MV-4-11 (cell line): ENCODE measurements at places on chromosomes 12 and 14.

- no peak for DNase-seq
Measured at GRCh38 chr12:704516-705242, 41.4 kb upstream of the NINJ2 start.

- DNase-seq: no peak
Measured at GRCh38 chr12:89225401-89225800, 126.9 kb downstream of the DUSP6 start.

DNA sequence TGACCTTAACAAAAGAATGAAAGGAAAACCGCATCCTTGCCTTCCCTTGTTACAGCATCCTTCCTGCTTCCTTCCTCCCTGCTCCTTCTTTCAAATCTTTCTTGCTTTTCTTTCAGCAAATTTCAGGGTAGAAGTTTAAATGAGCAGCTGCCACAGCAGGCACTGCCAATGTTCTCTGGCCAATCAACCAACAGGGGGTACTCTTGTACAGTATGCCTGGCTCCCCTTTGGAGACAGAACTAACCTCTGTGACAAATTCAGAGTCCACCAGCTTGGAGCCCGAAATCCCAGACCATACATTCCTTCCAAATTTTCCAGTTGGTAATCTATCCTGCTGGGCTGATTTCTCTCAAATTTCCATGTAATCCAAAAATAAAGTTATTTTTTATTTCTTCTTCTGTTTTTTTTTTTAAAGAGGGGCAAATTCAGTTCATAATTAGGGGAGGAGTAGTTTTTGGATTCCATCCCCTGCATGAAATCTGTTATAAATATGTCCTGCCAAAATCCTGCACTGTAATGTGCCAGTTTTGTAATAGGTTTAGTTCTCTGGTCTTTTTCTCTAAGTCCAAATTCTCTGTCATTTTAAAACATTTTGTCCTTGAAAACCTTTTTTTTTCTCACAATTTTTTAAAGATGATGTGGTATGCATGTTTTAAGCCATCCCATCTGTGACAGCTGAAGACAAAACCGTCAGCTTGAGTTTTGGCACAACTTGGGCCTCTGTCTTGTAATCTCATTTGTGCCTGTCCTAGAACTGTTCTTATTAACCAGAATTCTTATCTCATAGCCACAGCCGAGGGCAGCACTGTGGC lies 610.0 kb upstream of the LMO3 start:
- peak; percentile 43 for DNase-seq

GRCh38 chr14:50362764-50363713 lies 33.6 kb downstream of the CDKL1 start:
- DNase-seq: peak; percentile 55

DNA sequence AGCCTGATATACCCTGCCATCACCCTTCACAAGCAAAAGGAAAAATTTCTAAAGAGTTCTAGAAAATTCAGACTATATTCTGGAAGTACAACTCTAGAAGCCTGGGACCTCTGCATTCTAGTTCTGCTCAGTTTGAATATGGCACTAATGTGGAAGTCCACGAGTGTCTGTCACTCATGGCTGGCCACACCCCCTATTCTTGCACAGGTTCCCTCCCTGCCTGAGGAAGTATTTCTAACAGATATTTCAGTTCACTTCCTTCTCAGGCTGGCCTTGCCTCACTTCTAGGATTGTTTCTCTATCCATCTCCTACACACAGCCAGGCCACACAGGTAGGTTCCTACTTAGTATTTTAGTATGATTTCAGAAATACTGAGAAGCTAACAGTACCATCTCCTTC lies 67.4 kb downstream of the PHLDA1 start:
- peak; percentile 92 for DNase-seq
